NCI-H69 (cell line): ENCODE measurements at places on chromosomes 12 and 14.

GRCh38 chr12:58314610-58315009, 373.2 kb downstream of the ATP23 start:
- no peak for DNase-seq

DNA sequence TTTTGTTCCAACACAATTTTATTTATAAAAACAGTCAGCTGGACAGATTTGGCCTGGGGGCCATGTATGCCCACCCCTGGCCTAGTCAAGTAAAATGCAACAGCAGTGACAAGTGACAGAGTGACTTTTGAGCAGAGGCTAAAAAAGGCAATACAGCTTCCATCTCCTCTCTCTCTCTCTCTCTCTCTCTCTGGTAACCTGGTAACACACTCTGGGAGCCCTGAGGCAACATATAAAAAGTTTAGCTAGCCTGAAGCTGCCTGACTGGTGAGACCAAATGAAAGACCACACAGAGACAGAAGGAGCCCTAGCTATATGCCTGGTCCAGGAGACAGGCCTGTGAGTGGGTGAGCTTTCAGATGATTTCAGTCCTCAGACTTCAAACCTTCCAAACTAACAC, 105.4 kb downstream of the DENND5B start:
- peak; percentile 77 for DNase-seq

DNA sequence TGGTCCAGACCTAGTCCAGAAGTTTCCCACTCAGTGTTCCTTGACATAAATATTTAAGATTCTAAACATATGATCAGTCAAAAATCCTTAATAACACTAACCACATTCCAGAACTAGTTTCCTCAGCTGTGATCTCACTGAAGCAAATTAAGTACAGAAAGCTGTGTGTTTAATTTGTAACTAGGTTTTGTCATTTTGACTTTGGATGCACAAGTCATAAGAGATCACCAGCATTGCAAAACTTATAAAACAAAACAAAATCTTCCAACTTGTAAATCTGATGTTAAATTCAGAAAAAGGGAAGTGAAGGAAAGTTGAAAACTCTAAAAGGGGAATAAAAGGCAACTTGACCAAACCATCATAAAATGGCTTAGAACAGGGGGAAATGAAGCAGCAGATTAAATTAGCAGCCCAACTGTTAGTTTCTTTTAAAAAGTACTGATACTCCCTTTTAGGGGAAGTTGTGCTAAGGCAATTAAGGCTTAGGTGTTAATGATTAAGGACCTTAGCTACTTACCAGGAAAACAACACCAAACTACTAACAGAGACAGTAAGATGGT, 56.6 kb downstream of the SH2B3 start:
- no peak for DNase-seq

DNA sequence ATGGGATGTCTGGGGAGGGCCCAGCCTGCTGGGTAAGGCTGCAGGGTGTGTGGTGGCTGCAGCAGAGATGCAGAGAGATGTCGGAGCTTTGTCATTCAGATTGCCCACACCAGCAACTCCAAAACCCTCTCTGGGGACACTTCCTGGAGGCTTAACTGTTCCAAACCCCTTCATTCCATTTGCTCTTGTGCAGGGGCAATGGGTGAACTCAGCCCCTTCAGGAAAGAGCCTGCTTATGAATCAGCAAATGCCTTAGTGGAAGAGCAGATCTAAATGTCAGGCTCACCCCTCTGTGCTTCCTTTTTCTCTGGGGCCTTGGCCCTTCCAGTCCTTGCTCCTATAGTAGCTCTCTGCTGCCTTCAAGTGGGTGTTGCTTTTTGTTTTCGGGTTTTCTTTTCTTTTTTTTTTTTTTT, 36.7 kb upstream of the GPATCH2L start:
- DNase-seq: peak; percentile 19

DNA sequence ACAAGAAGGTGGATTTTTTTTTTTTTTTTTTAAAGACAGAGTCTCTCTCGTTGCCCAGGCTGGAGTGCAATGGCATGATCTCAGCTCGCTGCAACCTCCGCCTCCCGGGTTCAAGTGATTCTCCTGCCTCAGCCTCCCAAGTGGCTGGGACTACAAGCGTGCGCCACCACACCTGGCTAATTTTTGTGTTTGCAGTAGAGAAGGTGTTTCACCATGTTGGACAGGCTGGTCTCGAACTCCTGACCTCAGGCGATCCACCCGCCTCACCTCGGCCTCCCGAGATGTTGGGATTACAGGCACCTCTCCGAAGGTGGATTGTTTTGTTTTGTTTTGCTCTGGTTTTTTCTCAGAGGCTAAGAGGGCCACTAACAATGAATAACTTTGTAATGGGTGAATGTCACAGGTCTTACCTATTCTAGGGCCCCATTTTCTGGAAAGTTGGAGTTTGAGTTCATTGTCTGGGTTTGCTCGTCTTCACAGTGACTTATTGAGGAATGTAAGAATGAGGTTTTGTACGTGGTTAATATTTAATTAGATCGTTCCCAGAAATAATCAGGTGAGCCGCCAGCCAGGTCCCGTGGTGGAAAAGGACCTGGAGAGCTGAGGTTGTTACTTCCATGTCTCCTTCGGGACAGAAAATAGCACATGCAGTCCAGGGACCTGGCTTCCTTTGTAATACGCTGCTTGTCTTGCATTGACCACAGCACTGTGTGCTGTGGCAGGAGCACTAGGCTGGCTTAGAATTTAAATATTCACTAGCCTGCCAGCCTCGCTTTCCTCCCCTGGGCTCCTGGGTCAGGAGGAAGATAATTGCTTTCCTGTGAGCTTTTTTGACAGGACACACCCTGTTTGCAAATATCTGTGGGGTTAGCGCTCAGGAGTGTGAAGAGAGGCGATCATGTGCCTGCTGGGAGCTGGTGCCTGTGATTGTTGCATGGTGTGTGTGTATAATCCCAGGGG, 2.3 kb downstream of the HIP1R start:
- DNase-seq: peak; percentile 96

GRCh38 chr12:66280561-66280960, 21.7 kb upstream of the HELB start:
- no peak for DNase-seq

DNA sequence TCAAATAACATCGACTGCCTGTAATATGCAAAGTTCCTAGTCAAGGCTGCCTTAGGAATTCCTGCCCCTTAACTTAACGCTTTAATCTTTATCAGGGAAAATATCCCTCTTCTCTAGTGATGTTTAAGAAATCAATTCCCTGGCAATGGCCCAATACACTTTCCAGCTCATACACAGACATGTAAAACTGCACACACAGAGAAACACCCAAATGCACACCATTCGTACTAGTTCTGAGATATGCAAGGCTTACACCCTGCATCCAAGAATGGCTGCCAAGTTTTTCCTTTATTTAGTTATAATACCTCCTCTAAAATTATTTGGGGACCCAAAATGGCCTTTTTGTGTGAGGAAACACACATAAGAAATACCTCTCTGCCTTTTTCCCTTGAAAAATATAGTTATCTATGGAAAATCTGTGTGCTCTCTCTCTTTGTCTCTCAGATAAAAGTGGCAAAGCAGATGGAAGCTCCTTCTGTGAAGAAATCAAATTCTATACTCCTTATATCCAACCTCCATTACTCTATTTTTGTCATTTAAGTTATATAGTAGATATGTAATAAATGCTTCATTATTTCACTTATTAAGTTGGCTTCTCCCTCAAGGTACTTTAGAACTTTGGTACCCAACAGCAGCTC, 120.0 kb upstream of the MDM1 start:
- DNase-seq: no peak

GRCh38 chr14:69625299-69626131, 14.1 kb downstream of the SUSD6 start:
- DNase-seq: no peak

GRCh38 chr12:40565029-40565633, 127.1 kb upstream of the CNTN1 start:
- peak; percentile 97 for DNase-seq

DNA sequence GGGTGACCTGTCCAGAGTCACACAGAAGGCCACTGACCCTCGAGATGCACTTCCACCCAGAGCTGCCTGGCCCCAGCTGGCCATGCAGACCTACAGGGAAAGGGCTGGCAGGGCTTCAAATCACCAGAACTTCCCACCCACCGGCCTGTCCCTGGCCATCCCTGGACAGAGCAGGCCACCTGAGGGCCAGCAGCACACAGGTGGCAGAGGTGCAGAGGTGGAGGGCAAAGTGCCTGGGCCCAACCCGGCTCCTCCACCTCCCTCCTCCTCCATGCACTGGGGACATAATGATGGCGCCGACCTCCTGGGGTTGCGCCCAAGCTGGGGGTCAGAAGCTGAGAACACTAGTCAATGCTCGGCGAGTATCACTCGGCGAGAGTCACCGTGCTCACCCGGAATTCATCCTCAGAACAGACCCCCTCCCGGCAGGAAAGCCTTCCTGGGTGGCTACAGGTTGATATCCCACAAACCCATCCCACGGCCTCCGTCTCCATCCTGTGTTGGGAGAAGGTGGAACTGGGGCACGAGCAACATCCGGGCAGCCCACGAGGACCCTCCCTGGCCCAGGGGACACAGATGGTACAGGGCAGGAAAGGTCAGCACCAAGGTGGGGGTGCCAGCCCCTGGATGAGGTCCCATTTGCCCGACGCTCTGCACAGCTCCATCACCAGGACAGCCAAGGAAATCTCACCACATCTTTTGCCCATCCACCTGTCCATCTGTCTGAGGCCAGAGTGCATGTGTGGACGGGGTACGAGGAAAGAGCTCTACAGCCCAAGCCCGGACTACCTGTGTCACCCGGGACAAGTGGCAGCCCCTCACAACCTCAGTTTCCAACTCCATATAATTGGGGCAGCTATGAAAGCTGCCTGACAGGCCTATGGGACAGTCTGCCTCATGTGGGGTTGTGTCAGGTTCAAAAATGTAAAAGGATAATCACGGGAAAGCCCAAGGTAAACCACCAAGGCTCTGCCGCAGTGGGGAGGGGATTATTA, 10.8 kb downstream of the BEGAIN start:
- no peak for DNase-seq

- DNase-seq: peak; percentile 94
Measured at GRCh38 chr12:107684990-107685359, 624 bp upstream of the PWP1 start.

DNA sequence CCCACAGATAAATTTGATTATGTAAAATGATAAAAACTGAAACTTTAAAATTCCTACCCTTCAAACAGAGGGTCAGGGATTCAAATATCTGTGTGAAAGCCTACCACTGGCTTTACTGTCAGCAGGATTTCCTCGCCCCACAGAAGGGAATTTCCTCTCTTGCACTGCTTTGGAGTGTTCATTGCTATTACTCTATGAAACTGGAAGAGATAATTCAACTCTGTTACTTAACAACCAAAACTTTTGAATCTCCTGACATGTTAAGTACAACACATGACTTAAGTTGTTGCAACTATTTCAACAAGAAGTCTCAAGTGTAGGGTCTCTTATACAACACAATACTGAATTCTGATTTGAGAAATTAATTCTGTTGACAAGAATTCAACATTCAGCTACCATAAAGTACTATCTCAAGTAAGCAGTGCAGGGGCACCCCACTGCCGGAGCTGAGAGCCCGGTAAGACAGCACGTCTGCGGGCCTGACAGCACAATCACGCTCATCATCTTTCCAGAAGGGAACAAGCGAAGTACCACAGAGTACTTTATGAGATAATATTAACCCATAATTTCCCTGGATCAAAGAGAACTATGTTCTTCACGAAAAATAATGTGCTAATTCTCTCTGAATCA, 22.9 kb downstream of the DICER1 start:
- no peak for DNase-seq

DNA sequence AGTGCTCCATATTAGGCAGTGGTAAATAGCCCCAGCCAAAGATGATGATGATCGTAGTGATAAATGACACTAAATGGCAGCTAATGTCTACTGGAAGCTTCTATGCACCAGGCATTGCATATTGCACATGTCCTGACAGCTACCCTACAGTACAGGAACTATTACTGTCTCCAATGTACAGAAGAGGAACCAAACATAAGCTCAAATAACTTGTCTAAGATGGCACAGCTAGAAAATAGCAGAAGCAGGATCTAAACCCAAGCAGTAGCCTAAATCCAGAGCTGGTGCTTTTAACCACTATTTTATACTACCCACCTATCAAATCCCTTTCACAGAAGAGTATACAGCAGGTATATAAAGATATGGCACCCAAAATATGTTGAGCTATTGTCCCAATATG, 28.9 kb downstream of the ESR2 start:
- no peak for DNase-seq

DNA sequence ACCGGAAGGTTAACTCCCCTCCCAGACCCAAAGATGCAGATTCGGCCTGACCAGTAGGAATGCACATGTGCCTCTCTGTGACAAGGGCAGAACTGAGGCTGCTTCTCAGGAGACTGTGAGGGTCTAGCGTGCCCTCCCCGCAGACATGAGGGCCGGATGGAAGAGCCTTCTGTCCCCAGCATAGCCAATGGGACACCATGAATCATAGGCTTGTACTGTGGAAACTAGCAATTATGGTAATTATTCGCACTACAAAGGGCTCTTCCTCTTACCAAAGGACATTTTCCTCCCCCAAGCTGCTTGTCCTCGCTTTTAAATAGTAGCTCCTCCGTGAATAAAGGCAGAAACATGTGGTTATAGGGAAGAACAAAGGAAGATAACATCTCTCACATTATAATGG, 6.2 kb downstream of the COA8 start:
- DNase-seq: peak; percentile 98

DNA sequence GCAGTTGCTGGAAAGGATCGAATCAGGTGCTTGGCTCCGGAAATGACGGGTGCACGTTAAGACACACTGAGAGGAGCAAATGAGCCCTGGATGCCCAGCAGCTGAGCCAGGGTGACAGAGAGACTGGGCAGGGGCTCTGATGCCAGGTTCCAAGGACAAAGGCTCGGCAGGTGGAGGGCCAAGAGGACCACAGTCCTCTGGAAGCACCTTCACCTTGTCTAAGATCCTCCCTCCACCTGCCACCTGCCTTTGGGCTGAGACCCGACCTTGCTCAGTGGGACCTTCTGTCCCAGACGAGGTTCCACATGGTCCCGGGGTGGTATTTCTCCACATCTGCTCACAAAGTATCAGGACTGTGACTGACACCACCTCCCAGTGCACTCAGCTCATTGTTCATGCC, 1.0 kb downstream of the ANO2 start:
- no peak for DNase-seq

GRCh38 chr12:67877727-67878126, 111.5 kb upstream of the IFNG-AS1 start:
- no peak for DNase-seq

DNA sequence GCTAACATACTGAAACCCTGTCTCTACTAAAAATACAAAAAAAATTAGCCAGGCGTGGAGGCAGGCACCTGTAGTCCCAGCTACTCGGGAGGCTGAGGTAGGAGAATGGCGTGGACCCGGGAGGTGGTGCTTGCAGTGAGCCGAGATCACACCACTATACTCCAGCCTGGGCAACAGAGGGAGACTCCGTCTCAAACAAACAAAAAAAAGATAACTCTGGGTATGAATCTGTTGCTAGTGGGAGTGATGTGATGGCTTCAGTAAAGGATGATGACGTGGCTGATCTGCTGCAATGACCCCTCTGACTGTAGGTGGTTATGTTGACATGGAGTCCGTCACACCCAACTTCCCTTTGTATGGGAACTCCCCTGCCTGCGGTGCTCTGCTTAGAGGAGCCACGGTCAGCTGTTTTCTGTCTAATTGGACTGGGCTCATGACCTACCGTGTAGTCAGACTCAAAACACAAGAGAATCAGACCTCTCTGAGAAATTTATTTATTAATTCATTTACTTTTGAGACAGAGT, 59.1 kb upstream of the MED13L start:
- DNase-seq: peak; percentile 54

- DNase-seq: peak; percentile 23
Measured at GRCh38 chr12:13981990-13982389, 588 bp upstream of the GRIN2B start.
